CD8-positive, alpha-beta T cell (primary cell): ENCODE measurements at places on chromosomes 4 and X.

GRCh38 chr4:46890056-46890455 lies 19.0 kb downstream of the COX7B2 start:
- DNase-seq: no peak

- DNase-seq: no peak
Measured at GRCh38 chr4:23766344-23766743, 123.5 kb downstream of the PPARGC1A start.

DNA sequence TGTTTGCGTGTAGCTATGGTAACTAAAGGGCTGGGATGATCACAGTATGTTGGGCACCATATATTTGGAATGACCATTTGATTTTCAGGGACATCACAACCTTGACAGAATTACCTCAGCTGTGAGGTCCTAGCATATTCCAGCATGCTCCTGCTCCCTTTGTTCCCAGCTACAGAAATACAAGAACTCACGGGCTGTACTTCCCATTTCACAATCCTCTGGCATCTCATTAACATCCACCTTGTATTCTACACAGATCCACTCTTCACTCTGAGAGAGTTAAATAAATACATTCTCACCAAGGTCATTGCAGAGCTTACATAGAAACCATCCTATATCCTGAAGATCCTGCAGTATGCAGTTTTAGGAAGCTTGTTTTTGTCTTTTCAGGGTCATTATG lies 169.7 kb downstream of the FRMPD4 start:
- DNase-seq: no peak

- no peak for DNase-seq
Measured at GRCh38 chr4:118221227-118221800, 131.5 kb downstream of the PRSS12 start.

DNA sequence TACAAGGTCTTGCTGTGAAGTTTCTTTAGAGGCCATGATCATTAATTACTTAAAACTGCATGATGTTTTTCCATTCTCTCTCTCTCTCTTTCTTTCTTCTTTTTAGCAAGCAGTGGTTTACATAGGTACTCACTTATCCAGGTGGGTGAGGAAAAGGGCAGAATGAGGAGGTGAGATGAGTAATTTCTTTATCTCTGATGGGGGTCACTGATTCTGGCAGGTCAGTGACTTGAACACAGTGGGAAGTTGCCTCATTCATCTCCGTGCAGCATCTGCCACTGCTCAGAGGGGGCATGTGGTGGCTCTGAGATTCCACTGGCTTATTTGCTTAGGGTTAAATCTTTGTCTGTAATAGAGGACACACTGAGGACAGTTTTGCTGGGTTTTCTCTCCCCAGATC lies 62.6 kb downstream of the FAM114A1 start:
- no peak for DNase-seq

- no peak for DNase-seq
Measured at GRCh38 chrX:49054073-49054762, 4.6 kb upstream of the CCDC120 start.

GRCh38 chr4:150139297-150139865 lies 61.1 kb downstream of the DCLK2 start:
- DNase-seq: no peak

DNA sequence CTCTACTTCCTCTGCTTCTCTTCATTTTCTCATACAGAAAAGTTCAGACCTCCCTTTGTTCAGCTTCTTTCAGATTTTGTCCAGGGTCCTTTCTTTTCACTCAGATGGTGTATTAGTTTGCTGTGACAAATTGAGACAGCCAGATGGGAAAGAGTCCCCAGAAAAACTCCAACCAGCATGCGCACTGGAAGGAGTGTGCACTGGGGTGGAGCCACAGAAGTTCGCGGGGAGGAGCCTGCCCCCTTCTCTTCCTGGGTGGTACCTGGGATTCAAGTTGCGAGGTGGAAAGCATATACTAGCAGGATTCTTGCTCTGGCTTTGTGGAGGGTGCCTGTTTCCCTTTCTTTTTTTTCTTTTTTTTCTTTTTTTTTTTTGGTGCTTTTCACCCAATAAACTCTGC lies 51.6 kb downstream of the SMIM20 start:
- DNase-seq: no peak

- DNase-seq: peak; percentile 67
Measured at GRCh38 chrX:129823115-129823514, 20.6 kb downstream of the ZDHHC9 start.

DNA sequence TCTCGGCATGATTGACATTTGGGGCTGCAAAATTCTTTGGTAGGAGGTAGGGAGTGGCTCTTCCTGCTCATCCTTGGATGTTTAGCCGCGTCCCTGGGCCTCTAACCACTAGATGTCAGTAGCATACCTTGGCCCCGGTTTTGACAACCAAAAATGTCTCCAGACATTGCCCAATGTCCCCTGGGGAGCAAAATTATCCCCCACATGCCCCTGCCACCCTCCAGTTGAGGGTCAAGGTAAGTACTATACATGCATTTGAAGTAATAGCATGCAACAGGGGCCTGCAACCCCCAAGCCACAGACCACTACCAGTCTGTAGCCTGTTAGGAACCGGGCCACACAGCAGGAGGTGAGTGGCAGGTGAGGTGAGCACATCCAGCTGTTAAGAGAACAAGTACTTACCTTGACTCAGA lies 17.6 kb upstream of the KIAA1210 start:
- no peak for DNase-seq

DNA sequence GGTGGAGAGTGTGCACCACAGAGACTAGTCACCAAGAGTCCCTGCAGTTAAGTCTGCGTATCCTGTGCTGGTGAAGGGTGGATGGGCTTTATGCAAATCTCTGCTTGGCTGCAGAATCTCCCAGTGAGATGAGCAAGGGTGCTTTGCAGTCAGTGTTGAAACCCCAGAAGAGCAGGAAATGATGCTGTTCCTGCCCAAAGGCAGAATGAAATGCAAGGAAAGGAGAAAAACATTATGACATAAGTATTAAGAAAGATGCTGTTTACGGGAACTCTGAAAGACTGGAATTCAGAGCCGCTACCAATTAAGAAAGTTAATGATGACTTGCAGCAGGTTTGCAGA lies 25.4 kb upstream of the ACSL1 start:
- no peak for DNase-seq

DNA sequence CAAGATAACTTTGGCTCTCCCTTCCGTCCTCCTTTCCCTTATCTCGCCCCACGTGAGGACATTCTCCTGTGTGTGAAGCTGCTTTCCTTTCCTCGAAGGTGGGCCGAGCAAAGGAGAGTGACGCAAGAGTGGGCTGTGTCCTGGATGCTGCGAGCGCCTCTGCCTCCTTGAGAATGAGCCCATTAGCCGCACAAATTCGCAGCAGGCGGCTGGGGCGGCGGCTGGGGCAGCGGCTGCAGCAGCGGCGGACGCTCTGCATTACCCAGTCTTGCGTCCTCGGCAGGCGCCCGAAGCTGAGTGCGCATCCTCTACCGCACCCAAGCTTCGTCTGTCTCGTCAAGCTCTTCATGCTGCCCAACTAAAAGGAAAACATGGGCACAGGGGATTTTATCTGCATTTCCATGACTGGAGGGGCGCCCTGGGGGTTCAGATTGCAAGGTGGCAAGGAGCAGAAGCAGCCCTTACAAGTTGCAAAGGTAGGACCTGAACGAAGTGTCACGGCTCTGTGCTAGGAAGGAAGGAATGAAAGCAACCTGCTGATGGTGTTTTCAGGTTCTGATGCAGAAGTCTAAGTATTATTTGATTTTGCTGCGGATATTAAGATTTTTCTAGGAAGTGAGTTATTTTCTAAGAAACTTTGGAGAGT lies at the start of gene SYNPO2:
SYNPO2 (plus strand) TSS at position 189 of the 646 bp plus-strand sequence; CDS start at position 372, 183 bp downstream.
- DNase-seq: peak; percentile 33

GRCh38 chr4:38309471-38309870 lies 349.3 kb downstream of the PTTG2 start:
- no peak for DNase-seq

- no peak for DNase-seq
Measured at GRCh38 chrX:37314531-37314930, 34.6 kb upstream of the PRRG1 start.

GRCh38 chrX:51837451-51837850 lies 56.0 kb upstream of the MAGED1 start:
- DNase-seq: no peak

GRCh38 chrX:52990848-52991247 lies 32.5 kb upstream of the FAM156A start:
- DNase-seq: no peak

GRCh38 chrX:50403903-50404302 lies 66.7 kb downstream of the DGKK start:
- no peak for DNase-seq

DNA sequence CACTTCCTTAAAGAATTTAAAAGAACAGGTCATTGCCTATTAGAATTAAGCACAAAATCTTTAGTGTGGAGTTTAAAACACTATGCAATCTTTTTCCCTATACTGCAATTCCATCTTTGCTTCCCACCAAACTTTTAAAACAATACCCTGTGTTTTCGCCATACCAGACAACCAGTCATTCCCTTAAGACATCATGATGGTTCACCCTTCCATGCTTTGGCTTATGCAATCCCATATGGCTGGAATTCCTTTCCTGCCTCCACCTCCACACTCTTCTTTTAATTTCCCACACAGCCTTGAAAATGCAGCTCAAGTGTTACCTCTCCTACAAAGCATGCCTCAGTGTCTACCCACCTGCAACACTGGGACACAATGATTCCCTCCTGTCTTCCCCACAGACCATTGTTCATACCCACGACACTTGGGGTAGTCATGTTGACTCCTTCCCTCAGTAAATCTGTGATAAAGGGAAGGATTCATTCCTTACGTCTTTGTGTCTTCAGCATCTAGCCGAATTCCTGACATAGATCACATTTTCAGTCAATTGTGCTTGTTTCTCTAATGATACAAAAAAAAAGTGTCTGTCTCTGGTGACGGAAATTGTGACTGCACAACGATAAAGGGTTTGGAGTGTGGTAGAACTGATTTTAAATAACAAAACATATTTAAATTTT lies 166.3 kb downstream of the FNIP2 start:
- DNase-seq: no peak

DNA sequence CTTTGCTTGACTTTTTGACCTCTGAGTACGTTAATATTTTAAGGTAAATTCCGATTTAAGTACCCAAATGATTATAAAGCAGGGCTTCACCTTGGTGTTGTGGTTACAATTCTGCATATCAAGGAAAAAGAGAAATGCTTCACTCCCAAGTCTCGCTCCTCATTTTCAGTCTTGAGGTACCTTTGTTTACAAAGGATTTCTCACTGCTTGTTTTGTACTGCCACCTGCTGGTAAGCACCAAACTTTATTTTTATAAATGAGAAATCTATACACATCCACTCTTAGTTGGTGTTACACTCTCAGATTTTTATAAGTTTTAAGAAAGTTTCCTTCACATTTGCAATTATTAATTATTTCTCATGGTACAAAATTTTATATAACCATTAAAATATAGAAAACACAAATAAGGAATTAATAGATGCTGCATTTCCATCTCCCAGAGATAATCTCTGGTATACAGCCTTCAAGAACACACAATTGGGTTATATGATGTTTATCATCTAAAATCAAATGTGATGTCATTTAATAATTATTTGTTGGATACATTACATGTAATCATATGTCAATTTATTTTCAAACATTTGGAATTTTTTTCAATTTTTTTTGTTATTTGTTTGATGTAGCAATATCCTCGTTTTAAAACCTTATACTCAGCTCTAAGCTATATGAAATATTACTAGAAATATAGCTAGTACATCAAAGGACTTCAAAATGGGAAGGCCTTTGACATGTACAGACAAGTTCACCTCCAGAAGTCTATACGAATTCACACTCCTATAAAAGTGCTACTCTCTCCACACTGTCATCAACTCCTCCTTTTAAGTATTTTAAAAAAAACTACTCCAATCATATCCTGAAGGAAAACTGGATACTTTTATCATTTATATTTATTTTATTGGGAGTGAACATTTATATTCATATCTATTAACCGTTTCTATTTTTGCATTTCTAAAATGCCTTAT lies 179.9 kb downstream of the KCNIP4 start:
- no peak for DNase-seq

DNA sequence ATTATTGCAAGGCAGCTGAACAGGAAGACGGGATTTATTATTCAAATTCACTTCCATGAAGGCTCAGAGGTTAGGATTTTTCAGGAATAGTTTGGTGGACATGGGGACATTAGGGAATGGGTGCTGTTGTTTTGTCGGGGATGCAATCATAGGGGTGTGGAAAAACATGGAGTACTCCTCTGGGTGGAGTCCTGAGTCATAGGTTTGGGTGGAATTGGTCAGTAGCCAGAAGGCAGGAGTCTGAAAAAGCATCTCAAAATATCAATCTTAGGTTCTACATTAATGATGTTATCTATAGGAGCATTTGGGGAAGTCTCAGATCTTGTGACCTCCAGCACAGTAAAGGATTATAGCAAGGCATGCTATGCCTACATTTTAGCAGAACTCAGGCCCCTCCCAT lies 14.5 kb upstream of the ETNPPL start:
- DNase-seq: no peak

DNA sequence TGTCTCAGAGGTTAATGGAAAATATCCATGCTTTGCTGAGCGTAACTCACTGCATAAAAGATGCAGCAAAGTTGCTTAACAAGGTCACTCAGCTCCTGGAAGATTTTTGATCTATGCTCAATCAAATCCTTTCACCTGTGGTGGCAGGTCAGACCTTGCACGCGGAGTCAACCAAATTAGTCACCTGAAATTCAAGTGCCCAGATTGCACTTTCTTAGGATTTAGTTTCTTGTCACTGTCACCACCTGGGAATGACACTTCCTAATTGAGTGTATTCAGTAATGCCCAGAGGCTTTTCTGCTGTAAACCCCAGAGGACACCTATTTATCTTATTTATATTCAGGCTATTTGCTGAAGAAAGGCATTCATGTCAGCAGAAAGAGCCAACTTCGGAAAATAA lies 215.8 kb upstream of the SMIM31 start:
- no peak for DNase-seq

DNA sequence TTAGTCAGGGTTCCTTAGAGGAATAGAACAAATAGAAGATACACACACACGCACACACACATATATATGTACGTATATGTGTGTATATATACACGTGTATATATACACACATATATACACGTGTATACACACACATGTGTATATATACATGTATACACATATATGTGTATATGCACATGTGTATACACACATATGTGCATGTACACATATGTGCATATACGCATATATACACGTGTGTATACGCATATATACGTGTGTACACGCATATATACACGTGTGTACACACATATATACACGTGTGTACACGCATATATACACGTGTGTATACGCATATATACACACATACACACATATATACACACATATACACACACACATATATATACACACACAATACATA lies 41.5 kb downstream of the ASMT start:
- DNase-seq: peak; percentile 30
